ENCODE measurements at places on chromosomes 3 and 15. TPM values are rescaled to one million over a fixed set of nuclear protein-coding genes. Genes with fewer than 3 reads are reported as not detected.
A peak's percentile ranks its signal among the peaks of the same experiment; 100 is the strongest.

DNA sequence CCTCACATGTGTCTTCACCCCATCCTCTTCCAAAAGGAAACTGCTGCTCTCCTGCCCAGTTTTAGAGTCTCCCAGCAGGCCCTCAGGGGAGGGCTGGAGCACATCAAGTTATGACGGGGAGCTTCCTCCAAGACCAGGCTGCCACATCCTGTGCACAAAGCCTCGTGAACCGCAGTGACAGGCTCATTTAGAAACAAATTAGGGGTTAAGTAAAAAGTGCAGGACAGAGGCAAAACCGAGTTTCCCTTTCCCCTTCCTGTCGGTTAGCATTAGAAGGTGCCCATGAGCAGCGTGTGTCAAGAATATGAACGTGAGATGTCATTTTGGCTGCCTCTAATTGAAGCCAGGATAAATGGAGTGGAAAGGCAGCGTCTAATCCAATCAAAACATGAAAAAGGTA lies 199.7 kb downstream of the ARRDC4 start:
- ATAC-seq, result peak; percentile 95

- ATAC-seq, result no peak
These were observed 44.9 kb upstream of the CCNL1 start for GRCh38 chr3:157204880-157205279.

DNA sequence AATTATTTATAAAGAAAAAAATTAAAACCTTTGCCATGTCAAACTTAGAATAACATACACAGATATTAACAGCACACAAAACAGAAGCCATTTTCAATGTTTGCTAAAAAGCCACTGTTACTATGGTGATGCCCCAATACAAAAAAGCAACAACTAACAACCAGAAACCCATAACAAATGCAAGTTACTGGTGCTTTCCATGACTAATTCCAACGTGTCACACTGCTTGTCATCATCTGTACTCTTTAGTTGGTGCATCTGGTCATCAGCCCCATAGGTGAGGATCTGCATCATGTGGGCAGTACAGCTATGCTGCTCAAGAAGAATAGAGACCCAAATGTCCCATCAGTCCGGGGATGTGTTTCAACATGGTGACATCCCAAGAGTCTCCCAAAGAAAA lies 52.8 kb downstream of the ATP8B4 start:
- ATAC-seq, result peak; percentile 97

DNA sequence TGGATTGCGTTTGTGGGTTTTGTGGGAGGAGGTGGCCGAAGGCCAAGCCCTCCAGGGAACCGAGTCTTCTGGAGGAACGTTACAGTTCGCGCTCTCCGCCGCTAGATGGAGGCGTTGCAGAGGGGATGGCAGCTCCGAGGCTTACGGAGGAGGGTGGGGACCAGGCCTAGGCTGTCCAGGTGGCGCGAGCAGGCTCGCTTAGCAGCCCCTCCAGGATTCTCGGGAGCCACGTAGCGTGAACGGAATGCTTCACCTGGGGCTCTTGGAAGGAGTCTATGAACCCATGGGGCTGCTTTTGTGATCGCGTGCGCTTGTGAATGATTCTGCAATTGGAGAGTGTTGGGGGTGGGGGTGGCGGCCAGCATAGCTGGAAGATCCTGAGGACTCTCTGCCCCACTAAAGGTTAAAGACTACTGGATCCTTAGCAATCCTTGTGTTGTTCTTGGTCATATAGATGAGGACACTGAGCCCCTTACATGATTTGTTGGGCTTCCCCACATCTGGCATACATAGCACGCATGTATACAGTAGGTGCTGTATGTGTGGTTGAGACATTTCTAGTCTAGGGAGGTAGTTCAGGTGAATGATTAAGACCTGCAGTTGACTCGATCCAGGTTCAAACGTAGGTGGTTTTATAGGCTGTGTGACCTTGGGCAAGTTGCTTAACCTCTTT lies 25.7 kb downstream of the FAM3D start:
- peak; percentile 77 for ATAC-seq

GRCh38 chr3:127961963-127962362 lies 46.9 kb downstream of the KBTBD12 start:
- ATAC-seq, result no peak

DNA sequence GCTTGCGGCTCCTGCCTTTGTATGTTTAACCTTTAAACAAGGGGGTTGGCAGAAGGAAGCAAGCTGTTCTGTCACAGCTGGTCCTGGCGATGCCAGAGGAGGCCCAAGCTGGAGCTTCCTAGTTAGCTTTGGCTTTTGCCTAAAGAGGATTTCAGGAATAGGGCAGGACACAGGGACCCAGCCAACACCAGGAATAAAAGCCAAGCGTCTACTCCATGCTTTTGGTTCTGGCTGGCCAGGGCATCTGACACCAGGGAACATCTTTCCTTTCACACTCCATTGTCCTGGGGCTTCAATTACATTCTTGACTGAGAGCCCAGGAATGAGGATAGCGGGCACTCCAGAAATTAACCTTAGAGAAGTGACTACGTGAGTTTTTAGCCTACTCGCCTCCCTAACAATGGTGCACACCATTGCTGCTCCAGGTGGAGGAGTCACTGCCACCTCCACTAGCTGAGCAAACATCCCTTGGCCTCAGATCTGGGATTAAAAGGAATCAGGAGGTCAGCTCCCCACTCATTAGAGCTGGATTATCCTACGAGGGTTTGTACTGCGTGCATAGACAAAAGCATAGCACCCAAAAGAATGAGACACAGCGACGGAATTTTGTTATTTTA lies 38.2 kb downstream of the TPM1 start:
- ATAC-seq, result no peak

Gene DIPK2A
- 23.2 TPM for total RNA-seq

Gene PPARG
- 18.3 TPM for total RNA-seq

Gene LIPC
- total RNA-seq, result 0.26 TPM

Gene TIGIT
- total RNA-seq, result 21.5 TPM

Gene ARHGEF26
- 0.13 TPM for total RNA-seq

Gene CGGBP1
- total RNA-seq, result 100 TPM

Measured in activated T-helper 17 cell treated with anti-CD3 and anti-CD28 coated beads, Interleukin-2, amount 50 U/mL, for 72 hours (primary cell).